Activated naive CD4-positive, alpha-beta T cell treated with anti-CD3 and anti-CD28 coated beads, Interleukin-2, amount 50 U/mL, for 16 hours (primary cell): ENCODE measurements at places on chromosomes 13 and 19.

DNA sequence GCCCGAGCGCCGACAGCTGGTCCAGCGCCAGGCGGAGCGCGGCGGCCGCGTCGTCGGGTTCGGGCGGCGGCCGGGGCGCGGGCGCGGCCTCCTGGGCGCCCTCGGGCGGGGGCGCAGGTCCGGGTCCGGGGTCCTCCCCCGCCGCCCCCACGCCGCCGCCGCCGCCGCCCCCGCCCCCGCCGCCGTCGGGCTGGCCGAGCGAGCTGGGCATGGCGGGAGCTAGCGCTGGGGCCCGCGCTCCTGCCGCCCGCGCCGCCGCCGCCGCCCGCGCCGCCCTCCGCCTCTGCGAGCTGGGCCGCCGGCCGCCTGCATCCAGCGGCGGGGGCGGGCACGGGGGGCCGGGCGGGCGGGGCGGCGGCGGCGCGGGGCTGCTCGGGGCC, 287 bp downstream of the MEX3D start:
- no peak for DNase-seq

GRCh38 chr19:1154731-1155351, 19.2 kb downstream of the SBNO2 start:
- DNase-seq, result no peak

DNA sequence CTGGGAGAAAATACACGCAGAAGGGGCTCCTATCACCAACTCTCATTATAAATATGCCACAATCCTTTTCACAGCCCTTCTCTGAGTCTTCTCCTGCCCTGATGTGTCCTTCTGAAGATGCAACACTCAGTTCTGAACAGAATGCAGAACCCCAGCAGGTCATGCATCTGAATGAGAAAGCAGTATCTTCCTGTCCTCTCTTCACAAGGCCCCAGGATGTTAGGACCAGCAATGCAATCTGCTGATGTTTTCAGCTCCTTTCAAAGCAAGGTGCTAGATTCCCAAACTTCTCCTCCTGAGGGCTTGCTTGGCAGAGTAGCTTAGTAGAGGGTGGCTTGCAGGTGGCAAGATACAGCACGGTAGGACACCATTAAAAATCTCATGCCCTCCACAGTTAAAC, 22.3 kb upstream of the DOCK9 start:
- no peak for DNase-seq

- no peak for DNase-seq
Observed at GRCh38 chr19:46442808-46443450, 14.2 kb upstream of the PNMA8C start.

DNA sequence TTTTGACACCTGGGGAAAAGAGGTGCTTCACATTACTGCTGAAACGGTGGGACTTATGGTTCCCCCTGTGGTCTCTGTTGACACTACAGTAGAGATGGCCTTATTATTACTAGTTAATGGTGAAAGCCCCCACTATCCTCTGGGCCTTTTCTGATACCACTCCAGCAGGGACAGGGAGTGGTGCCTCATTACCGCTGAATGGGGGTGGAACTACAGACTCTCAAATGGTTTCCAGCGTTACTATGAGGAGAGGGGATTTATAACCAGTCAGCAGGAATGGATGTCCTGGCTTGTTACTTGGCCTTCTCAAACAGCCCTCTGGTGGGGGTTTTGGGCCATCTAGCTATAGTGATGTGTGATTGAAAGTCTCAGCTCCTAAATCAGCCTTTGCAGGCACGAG, 96.7 kb upstream of the DIAPH3 start:
- no peak for DNase-seq

GRCh38 chr13:39599012-39599411, 4.0 kb downstream of the LHFPL6 start:
- no peak for DNase-seq

DNA sequence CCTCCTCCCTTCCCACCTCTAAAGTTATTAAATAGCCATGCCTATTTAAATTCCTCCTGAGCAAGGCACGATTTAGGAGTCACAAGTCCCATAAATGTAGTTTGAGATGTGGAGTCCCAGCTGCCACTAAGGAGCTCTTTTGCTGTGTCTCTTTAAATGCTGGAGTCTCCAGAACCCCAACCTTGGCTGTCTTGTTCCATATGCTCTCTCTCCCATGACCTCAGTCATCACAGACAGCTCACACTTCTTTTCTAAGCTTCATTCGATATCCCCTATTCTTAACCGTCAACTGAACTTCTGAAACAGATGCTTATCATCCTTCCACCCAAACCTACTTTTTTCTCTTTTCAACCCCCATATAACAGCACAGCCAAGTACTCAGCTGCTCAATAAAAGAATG, 197.1 kb downstream of the VWA8 start:
- no peak for DNase-seq

DNA sequence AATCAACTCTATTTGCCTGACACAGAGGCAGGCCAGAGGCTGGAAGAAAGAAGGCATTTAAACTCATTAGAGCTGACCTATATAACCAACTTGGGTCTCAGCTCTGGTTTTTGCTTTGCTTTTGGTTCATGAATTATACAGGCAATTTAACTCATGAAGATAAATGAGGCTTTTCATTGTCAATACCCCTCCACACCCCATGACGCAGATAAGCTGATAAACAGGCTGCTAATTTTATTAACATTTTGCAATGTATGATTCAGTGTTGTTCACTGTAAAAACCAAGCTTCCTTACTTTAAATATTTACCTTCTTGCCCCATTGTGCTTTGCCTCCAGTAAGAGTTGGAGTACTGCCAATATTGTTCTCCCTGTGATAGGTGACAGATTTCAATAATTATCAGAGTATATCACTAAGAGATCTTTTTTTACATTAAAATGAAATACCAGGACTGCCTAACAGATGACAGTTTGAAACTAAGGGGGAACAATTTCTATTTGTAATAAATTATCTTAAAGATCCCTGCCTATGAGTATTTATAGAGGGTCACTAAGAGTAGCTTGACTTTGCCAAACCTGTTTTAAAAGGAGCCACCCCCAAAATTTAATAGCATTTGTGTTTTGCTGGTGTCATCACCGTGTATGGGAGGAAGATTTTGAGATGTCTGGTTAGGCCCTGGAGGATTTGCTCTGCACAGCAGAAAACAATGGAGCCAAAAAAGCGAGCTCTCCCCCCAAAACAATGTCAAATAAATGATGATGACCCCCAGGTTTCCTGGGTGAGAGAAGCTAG, 472.7 kb upstream of the NBEA start:
- DNase-seq, result no peak

GRCh38 chr13:48507021-48507420, 25.9 kb downstream of the RCBTB2 start:
- no peak for DNase-seq

DNA sequence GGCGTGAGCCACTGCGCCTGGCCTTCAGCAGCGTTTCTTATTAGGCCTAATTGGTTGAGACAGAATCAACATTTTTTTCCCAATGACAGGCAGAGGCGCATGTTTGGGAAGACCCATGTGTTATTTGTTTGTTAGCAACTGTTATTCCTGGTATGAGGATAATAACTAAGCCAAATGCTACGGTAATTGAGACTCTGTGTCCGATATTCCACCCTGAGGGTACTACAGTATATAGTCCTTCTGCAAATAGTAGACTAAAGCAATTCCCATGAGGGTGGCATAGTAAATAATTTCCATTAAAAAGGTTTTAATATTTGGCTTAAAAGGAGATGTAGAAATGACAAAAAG, 18.4 kb upstream of the CCL25 start:
- no peak for DNase-seq

GRCh38 chr13:70644052-70644451, 535.8 kb upstream of the KLHL1 start:
- DNase-seq, result no peak

DNA sequence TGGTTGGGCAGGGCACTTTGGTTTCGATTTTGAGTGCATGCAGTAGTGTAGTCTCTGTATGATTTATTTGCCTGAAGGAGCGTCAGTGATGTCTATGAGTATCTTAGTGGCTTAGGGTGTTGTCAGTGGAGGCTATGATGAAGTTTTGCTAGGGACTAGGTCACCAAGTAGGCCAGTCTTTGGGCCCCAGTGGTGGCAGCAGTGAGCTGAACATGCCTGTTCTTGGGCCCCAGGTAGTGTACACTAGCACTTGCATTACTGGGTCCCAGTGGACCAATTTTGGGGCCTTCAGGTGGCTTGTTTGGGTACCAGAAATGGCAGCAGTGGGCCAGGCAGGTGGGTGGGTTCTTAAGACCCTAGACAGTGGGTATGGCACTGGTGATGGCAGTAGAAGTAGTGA, 598.7 kb upstream of the SPRY2 start:
- no peak for DNase-seq

DNA sequence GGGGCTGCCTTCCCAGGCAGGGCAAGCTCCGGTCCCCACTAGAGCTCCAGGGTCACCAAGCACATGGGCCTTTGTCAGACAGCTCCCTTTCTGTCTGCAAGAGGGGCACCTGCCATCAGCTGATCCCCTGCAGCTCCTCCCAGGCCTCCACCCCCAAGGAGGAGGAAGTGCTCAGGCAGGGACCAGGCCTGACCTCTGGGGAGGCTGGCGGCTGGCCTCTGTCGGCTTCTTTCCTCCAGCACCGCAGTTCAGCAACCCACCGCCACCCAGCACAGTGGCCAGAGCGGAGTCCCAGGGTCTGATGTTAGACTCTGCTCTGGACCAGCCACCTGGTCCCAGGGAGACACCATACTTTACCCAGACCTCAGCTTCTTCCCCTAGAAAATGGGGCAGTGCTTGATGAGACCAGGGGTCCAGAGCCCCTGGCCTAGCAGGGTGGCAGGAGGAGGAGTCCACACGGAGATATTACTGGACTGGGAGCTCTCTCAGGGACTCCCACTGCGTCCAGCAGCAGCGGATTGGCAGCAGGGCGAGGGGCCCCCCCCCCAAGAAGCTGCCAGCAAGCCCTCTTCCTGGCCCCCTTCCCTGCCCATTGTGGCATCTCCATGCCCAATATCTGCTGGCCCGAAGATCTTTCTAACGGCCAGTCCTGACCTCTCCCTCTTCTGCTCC, 24.1 kb downstream of the NKPD1 start:
- DNase-seq, result no peak

DNA sequence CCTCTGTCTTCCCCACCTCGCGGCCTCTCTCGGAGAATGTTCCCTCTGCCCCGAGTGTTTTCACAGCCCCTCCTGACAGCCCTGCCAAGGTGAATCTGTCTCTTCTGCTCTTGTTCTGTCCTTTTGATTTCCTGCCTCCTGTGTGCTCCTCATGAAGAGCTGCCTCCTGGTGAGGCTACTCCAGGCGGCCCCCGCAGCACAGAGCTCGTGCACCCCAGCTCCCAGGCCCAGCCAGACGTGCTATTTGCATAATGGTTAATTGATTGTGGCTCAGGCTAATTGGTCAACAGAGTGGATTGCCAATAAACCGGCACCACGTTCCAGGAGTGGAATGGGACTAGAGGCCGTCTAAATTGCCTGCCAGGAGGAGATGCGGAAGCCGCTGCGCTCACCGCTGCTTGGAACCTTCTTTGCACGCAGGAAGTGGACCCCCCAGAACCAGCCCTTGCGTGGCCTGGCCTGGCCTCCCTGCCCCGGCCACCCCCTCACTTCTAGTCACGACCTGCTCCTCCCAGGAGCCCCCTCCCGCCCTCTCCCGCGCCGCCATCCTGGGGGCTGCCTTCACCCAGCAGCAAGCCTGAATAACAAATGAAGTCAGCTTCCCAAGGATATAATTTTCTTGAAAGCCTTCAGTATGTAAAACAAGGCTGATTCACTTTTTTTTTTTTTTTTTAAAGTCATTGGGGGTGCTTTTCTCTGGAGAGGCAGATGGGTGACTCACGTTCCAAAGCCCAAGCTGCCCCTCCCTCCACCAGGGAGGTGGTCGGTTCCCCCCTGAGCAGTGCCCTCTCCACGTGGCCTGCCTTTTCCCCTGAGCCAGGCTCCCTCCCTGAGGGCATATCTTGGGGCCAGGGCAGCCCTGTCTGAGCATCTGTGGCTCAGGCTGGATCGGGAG, 144.0 kb downstream of the KDM4B start:
- DNase-seq, result no peak

DNA sequence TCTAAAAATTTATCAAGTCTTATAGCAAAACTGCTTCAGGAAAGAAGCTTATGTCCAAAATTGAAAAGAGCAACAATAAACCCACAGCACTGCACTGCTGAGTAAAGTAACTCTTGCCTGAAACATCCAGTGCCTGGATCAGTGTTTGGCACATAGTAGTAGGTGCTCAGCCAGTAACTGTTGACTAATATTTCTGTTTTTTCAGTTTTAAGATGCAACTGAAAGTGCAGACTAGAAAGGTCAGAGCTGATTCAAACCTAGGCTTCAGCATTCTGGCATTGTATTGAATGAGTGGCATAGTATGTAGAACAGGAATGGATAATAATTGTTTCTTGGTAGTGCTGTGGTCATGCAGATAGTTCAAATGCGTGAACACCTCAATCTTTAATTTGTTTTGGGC, 67.6 kb downstream of the UBL3 start:
- no peak for DNase-seq

DNA sequence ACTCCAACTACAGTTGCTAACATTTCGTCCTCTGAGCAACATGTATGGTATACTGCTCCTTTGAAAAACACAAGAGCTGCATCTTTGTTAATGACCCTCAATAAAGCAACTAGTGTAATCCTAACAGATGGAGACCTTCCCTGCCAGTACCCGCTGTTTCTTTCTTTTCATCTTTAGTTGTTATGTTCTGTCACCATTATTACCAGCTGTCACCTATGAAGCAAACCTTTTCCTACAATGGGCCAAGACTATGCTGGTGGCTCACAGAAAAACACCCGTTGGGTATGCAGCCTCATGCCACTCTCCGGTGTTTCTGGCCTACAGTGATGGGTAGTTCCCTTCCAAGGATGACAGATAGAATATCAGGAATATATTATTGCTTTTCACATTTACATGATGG, 29.7 kb upstream of the CYSLTR2 start:
- DNase-seq, result no peak

DNA sequence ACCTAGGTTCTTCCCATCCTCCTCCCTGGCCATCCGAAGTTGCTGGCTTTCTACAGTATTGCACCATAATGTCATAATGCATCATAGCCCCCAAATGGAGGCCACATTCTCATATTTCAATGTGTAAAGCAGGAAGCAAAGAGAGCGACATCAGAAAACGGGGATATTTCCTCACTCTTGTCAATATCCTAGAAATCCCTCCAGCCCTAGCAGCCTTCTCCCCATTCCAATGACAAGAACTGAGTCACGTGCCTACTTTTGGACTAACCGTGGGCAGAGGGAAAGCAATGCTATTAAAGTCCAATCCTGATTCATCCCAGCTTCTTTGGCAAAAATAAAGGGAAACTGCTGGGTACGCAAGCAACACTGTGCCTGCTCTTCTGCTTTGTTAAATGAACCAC, 4.3 kb upstream of the RAP2A start:
- DNase-seq, result no peak

DNA sequence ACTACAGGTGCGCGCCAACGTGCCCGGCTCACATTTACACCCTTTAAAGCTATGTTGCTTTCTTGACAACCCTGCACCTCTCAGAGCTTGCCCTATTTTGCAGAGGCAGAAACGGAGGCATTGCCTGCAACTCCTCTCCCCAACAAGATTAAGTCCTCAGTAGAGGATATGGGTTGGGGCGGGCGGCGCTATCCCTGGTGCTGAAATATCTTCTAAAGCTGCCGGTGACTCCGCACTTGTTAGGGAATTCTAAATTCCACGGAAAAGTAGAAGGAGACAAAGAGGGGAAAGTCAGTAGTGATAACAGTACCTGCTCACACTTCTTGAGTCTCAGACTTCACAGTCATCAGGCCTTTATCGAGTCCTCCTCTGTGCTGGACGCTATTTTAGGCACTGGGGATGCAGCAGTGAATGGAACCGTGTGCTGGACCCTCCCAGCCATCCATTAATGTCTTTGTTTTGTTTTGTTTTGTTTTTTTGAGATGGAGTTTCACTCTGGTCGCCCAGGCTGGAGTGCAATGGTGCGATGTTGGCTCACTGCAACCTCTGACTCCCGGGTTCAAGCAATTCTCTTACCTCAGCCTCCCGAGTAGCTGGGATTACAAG, 18.0 kb downstream of the SLC5A5 start:
- no peak for DNase-seq
